ENCODE measurements at places on chromosomes 5 and 9.

DNA sequence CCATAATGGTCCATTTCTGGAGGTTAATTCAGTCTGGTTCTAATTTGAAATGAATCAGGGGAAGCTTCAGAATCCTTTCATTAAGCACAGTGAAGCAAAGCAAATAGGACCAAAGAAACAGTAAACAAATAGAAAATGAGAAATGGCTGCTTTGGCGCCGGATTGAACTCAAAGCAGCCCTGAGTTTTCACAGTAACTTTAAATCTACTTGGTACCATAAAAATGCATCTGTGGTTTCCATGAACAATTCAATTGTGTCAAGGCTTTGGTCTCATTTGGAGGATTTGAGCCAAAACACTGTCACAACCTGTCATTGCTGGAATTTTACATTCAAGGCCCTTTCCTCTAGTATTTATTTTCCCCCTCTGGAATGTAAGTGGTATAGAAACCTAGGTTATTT lies 25.9 kb upstream of the DAPK1 start:
- DNase-seq: no peak

GRCh38 chr9:124899845-124900244 lies 37.9 kb downstream of the ARPC5L start:
- no peak for DNase-seq

DNA sequence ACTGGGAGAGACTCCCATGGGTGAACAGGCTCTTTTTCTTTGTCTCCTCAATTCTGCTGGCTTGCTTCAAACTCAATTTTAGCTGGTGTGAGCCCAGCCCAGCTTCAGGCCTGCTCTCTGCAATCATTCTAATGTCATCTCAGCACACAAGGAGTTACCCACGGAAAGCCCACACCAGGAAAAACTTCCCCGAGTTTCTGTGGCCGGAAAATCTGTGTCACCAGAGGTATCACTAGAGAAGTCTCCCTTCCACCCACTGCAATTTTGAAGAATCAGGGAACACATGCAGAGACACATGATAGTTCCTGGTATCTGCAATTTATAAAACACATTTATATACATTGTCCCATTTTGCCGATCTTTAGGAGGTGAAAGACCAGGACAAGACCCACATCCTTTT lies 13.5 kb upstream of the NDFIP1 start:
- DNase-seq: no peak

GRCh38 chr5:160923936-160924710 lies 72.1 kb upstream of the ATP10B start:
- no peak for DNase-seq

GRCh38 chr9:101566904-101567724 lies 27.7 kb downstream of the PPP3R2 start:
- DNase-seq: no peak

DNA sequence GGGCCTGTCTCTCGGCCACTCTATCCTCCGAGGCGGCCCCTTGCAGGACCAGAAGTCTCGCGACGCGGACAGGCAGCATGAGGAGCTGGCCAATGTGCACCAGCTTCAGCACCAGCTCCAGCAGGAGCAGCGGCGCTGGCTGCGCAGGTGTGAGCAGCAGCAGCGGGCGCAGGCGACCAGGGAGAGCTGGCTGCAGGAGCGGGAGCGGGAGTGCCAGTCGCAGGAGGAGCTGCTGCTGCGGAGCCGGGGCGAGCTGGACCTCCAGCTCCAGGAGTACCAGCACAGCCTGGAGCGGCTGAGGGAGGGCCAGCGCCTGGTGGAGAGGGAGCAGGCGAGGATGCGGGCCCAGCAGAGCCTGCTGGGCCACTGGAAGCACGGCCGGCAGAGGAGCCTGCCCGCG lies 283.5 kb downstream of the ARHGEF28 start:
- DNase-seq: no peak

- DNase-seq: no peak
Measured at GRCh38 chr5:79183617-79184016, 52.3 kb upstream of the JMY start.

- DNase-seq: no peak
Measured at GRCh38 chr5:74201334-74202081, 439.0 kb downstream of the ENC1 start.

DNA sequence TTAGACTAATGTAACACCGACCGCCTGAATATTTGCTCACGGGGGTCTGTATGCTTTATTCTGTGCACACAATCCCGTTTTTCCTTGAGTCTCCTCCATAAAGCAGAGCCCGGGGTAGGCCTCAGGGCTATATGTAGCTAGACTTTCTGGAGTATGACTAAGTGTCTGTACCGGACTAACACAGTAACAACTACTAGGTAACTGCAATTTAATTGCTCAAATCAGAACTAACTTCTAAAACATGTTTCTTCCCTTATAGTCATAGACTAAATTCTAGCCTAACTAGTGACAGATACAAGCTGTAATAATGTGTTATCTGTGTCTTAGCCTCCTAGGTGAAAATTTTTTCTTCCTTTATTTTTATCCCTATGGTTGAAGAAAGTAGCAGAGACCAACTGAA lies 2.1 kb downstream of the REEP5 start:
- DNase-seq: no peak

DNA sequence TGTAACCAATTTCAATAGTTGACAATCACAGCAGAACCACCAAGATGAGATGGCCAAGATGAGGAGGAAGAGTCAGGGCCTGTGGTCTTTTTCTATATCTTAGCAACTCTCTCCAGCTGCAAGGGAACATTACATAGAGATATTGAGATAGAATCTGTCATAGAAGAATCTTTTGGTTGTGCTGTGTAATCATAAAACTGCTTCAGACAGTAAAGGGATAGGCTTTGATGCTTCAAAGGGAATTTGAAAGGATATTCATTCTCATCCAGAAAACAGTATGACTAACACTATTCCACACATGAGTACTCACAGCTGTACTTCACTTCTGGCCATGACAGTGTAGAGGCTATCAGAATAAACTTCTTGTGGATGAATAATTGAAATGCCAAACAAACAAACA lies 145.9 kb downstream of the YIPF5 start:
- no peak for DNase-seq

- DNase-seq: no peak
Measured at GRCh38 chr9:125826850-125827249, 79.7 kb downstream of the PBX3 start.

DNA sequence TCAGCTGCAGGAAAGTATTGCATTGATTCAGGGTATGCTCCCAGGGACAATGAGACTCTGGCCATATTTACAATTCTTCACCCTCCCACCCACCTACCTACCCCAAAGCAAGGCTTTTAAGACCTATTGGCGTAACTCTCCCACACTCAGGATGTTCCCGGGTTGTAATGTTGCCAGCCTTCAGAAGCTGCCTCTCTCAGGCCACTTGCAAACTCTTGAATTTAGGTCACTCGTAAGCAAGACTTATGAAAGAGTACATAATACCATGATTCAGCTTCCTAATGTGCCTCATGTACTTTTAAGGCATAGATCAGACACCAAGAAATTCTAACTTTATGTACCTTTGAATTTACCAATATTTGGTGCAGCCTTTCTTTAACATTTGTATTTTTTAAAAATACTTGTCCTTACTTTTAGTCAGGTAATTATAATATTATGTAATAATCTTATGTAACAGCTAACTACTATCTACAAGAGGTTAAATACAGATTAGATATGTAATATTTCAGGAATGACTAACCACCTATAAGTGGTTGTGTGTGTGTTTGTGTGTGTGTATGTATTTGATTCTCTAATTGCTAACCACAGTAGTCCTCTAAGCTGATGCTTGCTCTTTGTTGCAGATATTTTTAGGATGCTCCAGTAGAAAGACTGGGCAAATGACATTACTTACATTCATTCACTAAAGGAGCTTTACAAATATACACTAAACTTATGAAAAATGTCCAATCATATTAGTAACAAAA lies 630.5 kb upstream of the MEF2C start:
- DNase-seq: no peak

DNA sequence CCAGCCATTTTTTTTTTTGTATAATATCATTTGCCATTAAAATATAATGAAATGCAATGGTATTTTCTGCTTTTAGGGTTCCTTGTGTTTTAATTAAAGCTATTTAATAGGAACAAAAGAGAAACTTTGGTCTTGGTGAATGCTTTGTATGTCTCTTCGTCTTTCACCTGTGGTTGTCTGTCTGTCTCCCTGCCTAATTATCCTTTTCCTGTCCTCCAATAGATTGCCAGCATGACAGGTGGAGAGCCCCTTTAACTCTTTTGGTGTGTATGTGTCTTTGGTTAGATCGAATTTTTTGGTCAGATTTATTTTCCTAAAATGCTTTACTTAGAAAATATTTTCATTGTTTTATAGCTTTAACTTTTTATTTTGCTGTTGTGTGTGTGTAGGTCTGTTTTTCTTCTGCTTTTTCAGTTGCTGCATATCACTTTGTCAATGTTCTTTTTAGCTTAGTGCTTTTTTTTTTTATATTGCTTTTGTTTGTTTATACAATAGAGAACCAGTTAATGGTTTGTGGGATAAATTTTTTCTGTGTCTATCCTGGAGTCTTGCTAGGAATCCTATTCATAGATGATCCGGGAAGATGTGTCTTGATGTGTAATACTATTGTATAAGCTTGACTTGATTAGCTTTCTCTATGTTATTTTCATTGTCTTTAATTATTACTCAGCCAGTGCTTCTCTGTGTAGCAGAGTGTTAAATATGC lies 8.6 kb downstream of the CHMP5 start:
- DNase-seq: no peak

- no peak for DNase-seq
Measured at GRCh38 chr9:72169178-72169577, 19.9 kb downstream of the GDA start.

- DNase-seq: no peak
Measured at GRCh38 chr5:57429513-57430120, 53.0 kb downstream of the ACTBL2 start.

DNA sequence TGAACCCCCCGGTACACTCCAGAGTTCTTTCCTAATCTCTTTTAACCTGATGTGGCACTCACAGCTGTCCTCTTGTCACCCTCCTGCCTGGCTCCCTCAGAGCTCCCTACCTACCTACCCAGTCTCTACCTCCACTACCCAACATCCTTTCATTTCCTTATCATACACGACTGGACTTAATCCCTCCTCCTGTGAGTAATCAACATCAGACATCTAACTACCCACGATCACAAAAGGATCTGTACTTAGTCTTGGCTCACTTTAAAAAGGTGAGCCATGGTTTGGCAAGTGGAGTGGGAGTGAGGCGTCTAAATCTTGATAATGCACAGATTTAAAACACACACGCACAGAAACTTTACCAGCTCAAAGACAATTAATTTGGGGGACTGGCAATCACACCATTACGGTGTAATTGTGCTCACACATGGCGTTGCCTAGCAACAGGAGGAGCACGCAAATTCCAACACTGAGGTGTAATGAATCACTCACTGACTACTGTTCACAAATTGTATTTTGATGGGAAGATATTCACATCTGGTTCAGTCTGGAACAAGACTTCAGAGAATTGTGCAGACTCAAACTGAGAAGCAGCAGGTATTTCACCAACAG lies 235.9 kb downstream of the EPB41L4A start:
- no peak for DNase-seq

GRCh38 chr9:17135295-17136160 lies 688 bp downstream of the CNTLN start:
- DNase-seq: no peak

GRCh38 chr9:95270790-95271189 lies 46.7 kb downstream of the FANCC start:
- no peak for DNase-seq

GRCh38 chr5:173501271-173501670 lies 115.2 kb downstream of the BOD1 start:
- no peak for DNase-seq

DNA sequence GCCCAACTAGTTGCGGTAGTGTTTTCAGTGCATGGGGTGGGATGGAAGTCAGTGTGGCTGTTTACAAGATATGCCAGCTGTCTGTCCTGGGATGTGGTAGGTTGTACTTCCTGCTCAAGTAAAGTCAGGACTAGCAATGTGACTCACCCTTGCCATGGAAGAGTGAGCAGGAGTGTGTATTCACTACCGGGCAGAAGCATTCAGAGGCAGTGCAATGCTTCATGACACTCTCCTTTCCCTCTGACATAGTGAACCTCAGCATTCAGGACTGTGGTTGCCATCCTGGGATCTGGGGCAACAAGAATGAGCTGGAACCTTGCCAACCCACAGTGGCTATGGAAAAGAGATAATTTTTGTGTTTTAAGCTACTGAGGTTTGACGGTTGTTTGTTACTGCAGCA lies 68.9 kb downstream of the BOD1 start:
- DNase-seq: no peak

GRCh38 chr5:177350776-177351391 lies 584 bp downstream of the LMAN2 start:
- no peak for DNase-seq

- DNase-seq: no peak
Measured at GRCh38 chr9:99638971-99639370, 182.7 kb upstream of the NR4A3 start.

GRCh38 chr9:124852121-124852828 lies 985 bp upstream of the WDR38 start:
- DNase-seq: no peak

- no peak for DNase-seq
Measured at GRCh38 chr5:126965487-126965886, 64.9 kb downstream of the MARCHF3 start.

DNA sequence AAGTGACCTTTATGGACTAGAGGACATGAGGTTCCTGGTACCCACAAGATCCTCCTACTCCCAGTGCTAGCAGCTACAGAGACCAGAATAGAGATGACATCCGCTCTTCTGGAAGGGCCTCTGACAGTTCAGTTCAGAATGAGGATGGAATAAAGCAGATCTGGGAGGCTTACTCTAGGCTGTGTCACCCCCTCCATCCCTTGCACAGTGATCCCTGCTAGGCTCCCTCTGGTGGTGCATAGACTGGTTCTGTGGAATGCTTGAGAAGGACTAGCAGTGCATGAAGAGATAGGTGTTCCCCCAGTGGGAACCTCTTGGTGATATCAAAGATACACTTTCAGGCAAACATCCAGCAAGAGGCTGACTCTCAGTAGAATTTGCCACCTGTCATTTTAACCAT lies 83.0 kb downstream of the NPR3 start:
- DNase-seq: no peak

DNA sequence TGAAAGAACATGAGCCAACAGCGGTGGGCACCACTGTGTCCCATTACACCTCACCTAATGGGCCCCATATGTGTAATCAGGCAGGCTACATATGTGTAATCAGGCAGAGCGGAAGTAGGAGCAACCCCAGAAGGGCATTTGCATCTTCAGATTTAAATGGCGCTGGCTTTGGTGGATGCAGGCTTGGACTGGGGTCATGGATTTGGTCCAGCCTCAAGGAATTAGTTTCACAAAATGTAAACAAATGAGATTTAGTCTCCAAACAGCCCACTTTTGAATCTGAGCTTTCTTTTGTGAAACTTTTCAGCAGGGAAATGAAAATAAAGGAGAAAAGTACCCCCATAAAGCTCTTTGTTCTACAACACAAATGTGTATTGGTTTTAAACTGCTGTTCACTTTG lies 161.3 kb downstream of the LPAR1 start:
- no peak for DNase-seq

DNA sequence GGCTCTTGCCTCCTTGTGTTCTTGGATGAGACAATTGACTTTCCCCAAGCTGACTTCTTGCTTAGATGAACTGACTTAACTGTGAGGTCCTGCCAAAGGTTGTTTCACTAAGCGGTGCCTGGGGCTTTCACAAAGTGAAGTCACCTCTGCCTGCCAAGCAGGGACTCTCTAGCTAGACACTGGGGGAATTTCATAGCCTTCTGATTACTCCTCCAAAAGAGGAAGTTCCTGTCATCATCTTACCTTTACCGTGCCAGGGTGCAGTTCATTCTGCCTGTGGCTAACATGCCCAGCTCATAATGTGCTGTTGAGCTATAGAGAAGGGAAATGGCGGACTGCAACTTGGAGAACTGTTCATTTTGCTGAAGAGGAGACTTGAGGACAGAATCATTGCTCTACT lies 472.0 kb upstream of the WWC1 start:
- no peak for DNase-seq

GRCh38 chr5:95959888-95960666 lies 1.6 kb downstream of the ELL2 start:
- DNase-seq: no peak
